ENCODE measurements at places on chromosomes 4 and X.
A peak's percentile ranks its signal among the peaks of the same experiment; 100 is the strongest.

- DNase-seq, result no peak
Observed at GRCh38 chrX:115898382-115899001, 272.1 kb upstream of the AGTR2 start.

GRCh38 chr4:19969492-19969891 is 282.2 kb upstream of the SLIT2 start:
- DNase-seq, result no peak

GRCh38 chrX:120677004-120677652 is 47.3 kb upstream of the C1GALT1C1 start:
- DNase-seq, result no peak

GRCh38 chr4:135338181-135338580 is 1136.6 kb upstream of the PABPC4L start:
- DNase-seq, result no peak

DNA sequence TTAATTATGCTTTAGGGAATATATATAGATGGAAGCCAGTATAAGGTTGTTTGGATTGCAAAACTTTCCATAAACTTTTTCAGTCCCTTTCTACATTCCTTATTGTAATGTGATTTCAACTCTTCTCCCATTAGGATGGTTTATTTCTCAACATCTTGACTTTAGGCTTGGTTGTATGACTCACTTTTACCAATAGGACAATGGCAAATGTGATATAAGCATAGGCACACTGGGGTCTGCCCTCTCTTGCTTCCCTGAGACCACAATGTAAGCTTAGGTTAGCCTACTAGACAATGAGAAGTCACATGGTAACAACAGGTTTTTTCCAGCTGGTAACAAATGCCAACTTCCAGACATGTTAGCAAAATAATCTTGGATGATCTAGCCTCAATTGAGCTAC is 163.3 kb upstream of the RBPJ start:
- DNase-seq, result no peak

DNA sequence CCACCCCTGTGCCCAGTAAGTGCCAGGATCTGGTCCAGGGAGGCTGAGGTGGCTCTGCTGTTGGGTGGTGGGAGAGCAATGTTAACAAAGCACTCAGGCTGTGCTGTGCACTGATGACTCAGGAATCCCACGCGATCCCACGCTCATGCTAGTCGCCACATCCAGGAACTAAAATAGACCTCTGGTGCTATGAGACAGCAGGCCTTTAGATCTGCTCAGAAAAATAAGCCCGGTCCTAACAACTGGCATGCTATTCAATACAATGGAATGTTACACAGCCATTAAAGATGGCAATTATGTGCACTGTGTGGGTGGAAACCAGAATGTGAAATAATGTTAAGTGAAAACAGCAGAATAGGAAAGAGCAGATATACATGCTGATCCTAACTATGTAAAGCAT is 26.0 kb downstream of the ARL13A start:
- DNase-seq, result no peak

DNA sequence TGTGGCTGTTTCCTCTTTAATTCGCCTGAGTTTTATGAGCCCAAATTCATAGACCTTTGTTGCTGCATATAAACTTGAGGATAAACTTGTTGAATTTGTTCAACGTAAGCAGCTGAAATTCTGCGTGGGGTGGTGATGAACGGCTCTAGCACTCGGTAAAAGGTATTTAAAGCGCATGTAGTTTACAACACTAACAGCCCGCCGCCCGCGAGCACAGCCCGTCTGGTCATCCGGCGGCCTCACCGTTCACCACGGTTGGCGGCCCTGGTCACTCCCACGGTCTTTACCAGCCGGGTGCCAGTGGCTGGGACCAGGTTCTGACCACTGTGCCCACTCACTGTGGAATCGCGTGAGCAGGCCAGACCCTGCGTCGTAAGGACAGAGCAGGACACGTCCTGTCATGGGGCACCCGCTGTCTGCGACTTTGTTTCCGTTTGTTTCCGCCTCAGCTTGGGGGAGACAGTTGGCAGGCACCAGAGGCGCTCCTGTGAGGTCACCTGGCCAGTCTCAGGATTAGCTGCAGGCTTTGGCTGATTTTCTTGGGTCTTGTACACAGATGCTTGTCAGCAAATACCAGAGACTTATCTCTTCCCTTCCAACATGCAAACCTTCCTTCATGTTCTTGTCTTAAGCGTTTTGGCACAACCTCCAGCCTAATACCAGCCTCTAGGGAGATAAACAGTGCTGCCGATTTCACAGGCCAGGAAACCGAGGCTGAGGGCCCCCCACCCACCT is 36.8 kb upstream of the SPON2 start:
- peak; percentile 38 for DNase-seq

DNA sequence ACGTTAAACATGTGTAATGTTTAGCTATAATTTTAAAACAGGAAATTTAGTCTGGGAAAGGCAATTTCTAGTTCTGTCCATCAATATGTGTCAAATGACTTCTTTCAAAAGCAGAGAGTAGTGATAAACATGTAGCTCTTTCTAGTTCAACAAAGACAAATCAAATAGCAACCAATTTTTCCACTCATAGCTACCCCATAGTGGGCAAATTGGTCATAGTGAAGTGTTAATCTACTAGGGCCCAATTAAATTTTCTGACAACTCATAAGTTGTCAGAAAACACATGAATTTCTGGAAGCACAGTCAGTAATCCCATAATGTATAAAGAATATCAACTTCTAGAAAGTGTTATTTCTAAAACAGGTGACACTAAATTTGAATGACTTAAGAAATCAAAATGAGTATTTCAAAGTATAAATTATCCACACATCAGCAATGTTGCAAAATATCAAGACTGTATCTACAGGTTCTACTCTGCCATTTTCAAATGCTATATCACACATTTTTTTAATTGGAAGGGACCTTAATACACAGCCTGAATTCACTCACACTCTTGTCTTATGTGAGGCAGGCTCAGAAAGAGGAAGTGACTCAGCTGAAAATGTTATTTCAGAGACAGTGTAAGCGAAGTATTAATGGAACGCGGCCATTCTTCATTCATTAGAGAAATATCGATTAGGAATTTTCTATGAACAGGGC is 7.7 kb downstream of the OCIAD2 start:
- DNase-seq, result no peak

Data from heart left ventricle (tissue), 16 donors.